Peyer's patch (tissue), 4 donors: ENCODE measurements at places on chromosomes 4 and X. TPM values are rescaled to one million over a fixed set of nuclear protein-coding genes. Genes with fewer than 3 reads are reported as not detected.

Gene HOPX
- 2.7 TPM for total RNA-seq

- DNase-seq = peak; percentile 70
Measured at GRCh38 chr4:154982187-154983047, 201.3 kb downstream of the RBM46 start.

- DNase-seq = no peak
Measured at GRCh38 chr4:105917171-105917685, 22.0 kb downstream of the NPNT start.

Gene CSAG2
- not detected for total RNA-seq

DNA sequence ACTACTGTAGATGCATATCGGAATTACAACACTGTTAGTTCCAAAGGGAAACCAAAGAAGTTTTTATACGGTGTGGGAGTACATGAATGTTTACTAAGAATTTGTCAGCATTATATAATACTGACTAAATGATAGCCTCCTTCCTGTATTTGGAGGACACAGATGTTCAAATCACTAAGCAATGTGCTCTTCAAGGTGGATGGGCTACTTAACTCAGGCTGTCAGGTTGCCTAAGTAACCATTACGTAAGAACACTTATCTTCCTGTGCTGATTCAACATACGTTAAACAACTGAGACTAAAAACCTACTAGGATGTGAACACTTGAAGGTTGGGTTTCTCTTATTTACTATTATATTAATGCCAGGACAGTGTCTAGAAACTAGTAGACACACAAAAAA lies 81.9 kb upstream of the HPGD start:
- DNase-seq = no peak

- DNase-seq = no peak
Measured at GRCh38 chr4:80196259-80196921, 913 bp upstream of the PRDM8 start.

DNA sequence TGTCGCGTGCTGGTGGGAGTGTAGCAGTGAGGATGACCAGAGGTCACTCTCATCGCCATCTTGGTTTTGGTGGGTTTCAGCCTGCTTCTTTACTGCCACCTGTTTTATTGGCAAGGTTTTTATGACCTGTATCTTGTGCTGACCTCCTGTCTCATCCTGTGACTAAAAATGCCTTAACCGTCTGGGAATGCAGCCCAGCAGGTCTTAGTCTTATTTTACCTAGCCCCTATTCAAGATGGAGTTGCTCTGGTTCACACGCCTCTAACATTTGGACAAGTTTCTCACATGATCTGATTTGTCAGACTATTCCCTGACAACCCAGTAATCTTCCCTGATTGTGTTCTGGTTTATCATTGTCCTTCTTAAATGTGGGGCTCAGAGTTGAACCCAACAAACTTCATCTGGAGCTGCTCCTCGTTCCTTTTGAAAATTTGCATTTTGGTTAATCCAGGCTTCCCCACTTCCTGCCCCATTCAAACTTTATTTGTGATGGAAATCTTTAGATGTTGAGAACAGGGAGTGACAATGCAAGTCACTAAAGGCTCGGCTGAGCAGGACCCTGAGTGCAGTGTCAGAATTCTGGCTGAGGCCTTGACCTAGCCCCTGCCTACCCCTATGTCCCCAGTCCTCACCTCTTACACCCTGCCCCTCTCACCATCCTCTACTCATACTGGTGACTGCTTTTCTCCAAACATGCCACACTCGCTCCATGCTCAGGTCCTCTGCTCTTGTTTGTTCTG lies 226.8 kb downstream of the STIM2 start:
- no peak for DNase-seq

GRCh38 chr4:145786261-145786660 lies 106.3 kb downstream of the C4orf51 start:
- DNase-seq = no peak

DNA sequence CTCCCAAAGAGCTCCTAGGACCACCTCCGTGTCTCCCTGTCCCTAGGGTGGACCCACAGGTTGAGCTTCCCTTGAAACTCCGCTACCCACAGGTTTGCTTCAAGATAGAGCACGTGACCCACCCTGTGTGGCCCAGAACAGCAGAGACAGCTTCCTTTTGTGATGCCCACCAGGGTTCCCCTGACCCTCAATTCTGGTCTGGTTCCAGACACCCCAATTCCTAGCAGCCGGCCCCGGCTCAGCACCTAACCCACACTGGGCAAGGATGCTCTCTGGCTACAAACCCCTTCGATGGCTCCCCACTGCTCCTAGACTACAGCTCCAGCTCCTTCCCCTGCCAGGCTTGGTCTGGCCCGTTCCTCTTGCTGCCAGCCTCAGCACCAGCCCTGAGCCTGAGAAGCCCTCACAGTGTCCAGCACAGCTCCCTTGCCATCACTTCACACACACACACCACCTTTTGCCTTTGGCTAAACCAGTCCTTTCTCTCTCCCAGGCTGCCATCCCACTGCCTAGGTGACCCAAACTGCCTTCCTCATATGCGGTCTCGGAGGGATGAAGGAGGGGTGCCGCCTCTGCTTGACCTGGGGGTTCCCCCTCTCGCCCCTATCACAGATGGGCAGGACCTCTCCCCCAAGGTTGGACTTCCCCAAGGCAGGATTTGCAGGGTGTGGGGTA lies 6.2 kb downstream of the PNCK start:
- DNase-seq = no peak

- no peak for DNase-seq
Measured at GRCh38 chr4:139740531-139741041, 75.0 kb downstream of the MGST2 start.

Gene MSX1
- not detected for total RNA-seq

DNA sequence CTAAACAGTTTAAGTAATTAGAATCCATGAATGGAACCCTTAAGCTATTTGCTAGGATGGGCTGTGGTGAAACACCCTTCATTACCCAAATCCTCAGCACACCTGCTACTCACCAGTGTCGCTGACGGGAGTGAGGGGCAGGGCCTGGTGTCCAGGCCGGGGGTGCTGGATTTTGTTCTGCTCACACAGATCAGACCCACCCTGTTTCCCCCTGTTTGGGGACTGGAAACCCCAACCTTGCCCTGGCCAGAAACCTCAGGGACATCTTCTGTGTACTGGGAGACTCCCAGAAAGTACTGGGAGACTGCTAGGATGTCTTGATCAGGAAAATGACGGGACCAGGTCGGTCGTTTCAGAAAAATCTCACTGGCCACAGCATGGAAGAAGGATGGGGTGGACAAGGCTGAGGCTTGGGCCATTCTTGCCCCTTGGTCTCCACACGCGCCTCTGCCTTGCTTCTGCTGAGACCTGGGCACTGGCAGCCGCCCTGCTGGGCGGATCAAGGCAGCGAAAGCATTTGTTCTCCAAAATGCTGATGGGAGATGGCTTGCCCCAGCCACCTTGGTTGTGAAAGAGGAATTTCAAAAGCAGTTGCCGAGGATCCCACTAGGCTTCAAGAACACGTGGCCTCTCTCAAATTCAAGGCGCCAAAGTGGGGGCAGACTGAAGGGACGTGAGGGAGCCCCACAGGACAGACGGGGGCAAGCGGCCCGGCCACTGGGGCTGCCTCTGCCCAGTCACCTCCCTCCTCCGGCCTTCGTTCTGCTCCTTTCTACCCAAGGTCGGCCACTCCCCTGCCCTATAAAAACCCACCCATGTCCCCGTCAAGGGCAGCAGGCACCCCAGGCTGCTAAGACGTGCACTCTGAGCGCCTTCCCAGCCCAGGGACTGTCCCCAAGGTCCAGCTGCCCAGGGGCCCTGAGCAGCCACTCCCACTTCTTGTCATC lies 23.5 kb upstream of the PDE6B start:
- no peak for DNase-seq

GRCh38 chrX:64642482-64642881 lies 247.2 kb upstream of the MTMR8 start:
- DNase-seq = no peak

GRCh38 chr4:83599183-83599582 lies 63.3 kb downstream of the GPAT3 start:
- DNase-seq = no peak

GRCh38 chr4:87749883-87750282 lies 49.5 kb upstream of the IBSP start:
- DNase-seq = no peak

DNA sequence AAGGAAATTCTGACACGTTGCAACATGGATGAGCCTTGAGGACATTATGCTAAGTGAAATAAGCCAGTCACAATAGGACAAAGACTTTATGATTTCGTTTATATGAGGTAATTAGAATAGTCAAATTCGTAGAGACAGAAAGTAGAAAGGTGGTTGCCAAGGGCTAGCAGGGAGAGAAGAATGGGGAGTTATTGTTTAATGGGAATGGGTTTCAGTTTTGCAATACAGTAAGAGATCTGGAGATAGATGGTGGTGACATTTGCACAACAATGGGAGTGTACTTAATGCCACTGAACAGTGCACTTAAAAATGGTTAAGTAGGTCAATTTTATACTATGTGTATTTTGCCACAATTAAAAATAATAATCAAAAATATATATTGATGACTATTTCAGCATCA lies 43.4 kb upstream of the TMEM154 start:
- DNase-seq = no peak

Gene TDO2
- total RNA-seq = not detected

GRCh38 chr4:169398316-169398715 lies 127.6 kb upstream of the SH3RF1 start:
- no peak for DNase-seq

- no peak for DNase-seq
Measured at GRCh38 chrX:100340491-100341141, 69.5 kb downstream of the PCDH19 start.

Gene VEGFC
- 3.8 TPM for total RNA-seq

DNA sequence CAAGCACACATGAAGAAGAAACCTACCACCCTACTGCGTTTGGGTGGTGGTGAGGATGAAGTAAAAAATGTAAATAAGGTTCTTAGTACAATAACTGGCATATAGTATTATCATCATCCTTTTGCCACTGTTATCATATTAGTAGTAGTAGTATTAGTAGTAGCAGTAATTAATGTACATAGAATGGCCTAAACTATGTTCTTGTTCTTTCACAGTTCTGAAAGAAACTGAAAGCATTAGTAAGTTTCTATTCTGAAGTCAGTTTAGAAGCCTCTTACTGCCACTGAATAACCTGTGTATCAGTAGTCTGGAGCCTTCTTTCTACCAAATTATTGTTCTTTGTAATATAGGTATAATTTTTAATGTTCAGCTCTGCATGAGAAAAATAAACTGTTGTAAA lies 21.0 kb downstream of the COL4A6 start:
- no peak for DNase-seq

GRCh38 chr4:114041117-114041475 lies 61.6 kb upstream of the ARSJ start:
- DNase-seq = no peak

Gene GRIA3
- 12.4 TPM for total RNA-seq

DNA sequence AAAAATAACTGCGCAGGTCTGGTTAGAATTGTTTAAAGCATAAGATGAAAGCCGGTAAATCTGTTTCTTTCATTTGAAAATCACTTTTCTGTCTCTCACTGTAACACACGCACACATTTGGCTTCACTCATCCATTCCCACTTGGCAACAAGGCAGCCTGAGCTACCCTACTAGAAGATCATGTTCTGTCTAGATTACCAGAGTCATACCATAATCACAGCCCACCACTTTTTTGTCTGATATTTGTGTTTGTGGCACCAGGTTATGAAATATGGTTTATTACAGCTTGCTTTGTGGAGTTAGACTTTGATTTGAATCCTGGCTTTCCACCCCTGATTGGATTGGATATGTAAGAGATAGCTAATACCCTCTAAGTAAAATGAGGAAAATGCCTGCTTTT lies 2.2 kb downstream of the USO1 start:
- no peak for DNase-seq

DNA sequence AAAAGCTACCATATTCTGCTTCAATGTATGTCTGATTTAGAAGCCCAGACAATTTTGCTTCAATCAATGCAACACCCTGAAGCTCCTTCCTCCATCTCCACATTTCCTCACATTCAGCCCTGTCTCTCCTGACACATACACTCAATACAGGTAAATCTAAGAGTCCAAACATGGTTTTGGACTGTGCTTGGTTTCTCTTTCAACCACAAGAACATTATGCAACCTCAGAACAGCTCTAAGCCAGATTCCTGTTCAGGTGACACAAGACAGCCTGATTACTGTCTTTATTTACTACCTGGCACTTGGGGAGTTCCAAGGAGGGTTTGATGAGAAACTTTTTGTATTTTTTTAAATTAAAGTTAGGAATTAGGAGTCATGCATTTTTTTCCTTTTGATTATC lies 307.5 kb upstream of the SLIT2 start:
- DNase-seq = no peak

DNA sequence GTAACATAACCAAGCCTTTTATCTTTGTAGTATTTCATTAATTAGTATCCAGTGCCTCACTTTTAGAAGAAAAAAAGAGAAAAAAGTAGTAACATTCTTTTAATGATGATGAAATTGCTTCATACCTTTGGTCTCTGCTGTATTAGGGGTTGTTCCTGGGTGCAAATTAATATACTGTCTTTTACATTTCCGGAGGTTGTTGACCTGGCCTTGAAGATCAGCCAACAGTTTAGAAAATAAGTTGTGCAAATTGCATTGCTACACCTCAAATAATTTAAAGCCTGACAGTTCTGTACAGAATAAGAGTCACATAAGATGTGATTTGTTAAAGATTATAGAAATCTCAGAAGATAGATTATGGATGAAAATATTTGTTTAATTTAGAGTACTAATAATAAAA lies 3.8 kb downstream of the NFKB1 start:
- no peak for DNase-seq

DNA sequence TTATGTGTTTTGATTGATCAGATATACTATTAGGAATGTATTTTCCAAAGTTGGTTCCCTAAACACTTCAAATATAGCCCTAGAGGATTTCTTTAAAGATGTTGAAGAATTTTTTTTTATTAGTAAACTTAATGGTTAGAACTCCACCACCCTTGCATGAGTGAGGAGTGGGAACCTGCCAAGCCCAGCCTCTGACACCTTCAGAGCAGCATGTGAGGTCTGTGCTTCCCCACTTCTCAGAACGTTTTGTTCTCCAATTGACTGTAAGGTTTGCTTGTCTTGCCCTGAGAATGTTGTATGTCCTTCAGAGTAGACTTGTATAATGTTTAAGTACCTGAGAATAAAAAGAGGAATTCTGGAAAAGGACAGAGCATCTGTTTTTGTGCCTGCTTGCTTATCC lies 126.8 kb downstream of the DCLK2 start:
- DNase-seq = no peak

Gene FREM3
- 0.83 TPM for total RNA-seq

DNA sequence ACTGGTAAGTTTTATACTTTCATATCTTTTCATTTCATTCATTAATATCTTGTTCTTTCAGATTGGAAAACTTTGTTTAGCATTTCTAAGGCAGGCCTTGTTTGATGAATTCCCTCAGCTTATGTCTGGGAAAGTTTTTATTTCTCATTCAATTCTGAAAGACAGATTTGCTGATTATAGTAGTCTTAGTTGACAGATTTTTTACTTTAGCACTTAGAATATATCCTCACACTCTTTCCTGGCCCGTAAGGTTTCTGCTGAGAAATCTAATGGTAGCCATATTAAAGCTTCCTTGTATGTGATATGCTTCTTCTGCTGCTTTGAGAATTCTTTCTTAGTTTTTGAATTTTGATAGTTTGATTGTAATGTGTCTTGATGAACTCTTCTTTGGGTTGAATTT lies 296.6 kb downstream of the CHIC1 start:
- no peak for DNase-seq

GRCh38 chrX:2969021-2969420 lies 37.3 kb upstream of the ARSH start:
- DNase-seq = no peak

GRCh38 chr4:87938746-87939145 lies 36.8 kb upstream of the SPP1 start:
- no peak for DNase-seq
